ENCODE measurements at places on chromosomes 7 and 10.

DNA sequence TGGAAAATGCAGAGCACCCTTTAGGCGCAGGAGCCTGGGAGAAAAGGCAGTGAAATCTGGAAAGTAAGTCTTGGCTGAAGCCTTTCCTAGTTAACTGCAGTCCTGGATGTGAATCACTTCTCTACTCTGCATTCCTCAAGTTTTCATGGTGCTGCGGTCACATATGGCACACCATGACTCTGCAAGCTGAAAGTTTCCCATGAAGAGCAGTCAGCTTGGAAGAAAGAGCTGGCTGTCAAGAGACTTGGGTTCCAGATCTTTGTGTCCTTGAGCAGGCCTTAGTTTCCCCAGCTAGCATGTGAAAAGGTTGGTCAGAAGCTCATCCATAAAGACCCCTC, 548.3 kb downstream of the SORCS3 start:
- DNase-seq = no peak

- no peak for DNase-seq
Observed at GRCh38 chr7:80093349-80093748, 41.3 kb upstream of the GNAI1 start.

DNA sequence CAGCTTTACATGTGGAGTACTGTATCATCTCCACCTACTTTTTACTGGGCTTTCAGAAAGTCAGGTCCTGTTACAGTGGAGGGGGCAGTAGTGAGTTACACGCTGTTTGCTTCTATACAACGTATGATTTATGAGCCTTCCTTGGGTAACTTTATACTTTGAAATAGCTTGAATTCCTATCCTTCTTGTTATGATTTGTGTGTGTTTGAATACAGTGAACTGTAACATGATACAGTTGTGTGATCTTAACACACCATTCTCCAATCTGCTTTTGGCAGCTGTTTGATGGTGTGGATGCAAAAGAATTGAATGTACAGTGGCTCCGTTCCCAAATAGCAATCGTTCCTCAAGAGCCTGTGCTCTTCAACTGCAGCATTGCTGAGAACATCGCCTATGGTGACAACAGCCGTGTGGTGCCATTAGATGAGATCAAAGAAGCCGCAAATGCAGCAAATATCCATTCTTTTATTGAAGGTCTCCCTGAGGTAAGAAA, 41.7 kb downstream of the SP8 start:
- no peak for DNase-seq

- no peak for DNase-seq
Observed at GRCh38 chr10:100022403-100022802, 12.7 kb upstream of the DNMBP start.

GRCh38 chr10:49408519-49409306, 12.8 kb upstream of the DRGX start:
- DNase-seq = no peak

DNA sequence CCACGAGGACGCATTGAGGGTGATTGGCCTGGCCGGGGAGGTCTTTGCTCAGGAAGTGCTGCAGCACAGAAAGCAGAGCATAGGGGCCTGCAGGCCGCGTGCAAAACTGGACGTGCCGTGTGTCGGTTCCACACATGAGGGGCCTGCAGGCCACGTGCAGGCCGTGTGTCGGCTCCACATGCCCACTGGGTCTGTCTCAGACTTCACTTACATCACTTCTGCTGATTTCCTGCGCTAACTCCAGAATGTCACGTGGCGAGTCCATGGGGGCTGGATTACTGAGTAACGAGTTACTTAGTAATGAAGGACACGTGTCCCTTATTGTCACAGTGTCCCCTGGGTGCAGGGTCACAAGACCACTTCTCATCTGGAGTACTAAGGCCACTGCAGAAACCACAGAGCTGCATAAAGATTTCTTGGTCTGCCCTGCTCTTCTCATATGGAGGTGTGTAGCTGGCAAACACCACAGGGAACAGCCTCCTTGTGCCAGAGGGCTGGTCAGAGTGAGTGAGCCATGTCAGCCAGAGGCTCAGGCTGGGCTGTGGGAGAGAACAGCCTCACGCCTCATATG, 60.8 kb downstream of the GDI2 start:
- no peak for DNase-seq

DNA sequence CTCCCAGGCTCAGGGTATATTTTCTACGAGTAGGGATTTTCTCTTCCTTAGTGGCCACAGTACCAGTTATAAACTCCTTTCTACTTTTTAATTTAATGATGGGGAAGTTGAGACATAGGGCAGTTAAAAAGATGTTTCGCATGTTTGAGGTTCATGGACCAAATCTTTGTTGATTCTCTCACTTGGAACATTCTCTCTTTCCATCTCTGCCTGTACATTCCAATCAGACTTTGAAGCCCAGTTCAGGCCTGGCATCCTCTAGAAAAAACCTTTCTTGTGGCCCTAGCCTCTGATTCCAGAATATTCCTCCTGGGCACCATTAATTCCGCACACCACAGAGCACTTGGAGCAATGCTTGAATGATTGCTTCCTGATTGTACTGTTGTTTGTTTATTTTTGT, 18.5 kb downstream of the SLC13A4 start:
- no peak for DNase-seq

GRCh38 chr7:118288098-118288497, 63.6 kb downstream of the ANKRD7 start:
- DNase-seq = peak; percentile 34

GRCh38 chr10:124144536-124144935, 51.1 kb upstream of the CHST15 start:
- DNase-seq = no peak

- DNase-seq = no peak
Observed at GRCh38 chr10:114408968-114409444, 4.7 kb upstream of the AFAP1L2 start.

GRCh38 chr7:128887169-128888038, 23.1 kb downstream of the KCP start:
- DNase-seq = no peak

GRCh38 chr10:26977635-26978034, 116.9 kb upstream of the ABI1 start:
- no peak for DNase-seq

DNA sequence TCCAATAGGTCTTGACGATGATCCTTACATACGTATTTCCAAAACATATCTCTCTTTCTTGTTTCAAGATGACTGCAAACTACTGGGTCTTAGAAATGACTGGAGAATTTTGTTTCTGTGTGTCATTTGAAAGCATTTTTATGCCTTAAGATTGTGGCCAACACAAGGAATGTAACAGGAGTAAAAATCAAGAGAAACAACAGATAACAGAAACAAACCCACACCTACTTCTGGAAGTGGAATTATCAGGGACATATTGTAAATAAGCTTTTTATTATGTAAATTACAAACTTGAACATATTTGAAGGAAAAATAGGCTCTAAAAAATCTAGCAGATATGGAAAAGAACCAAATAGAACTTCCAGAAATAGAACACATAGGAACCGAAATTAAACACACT, 195.6 kb downstream of the CYP26A1 start:
- no peak for DNase-seq

GRCh38 chr7:96111405-96111804, 210.5 kb downstream of the SLC25A13 start:
- DNase-seq = no peak

GRCh38 chr7:70051726-70052125, 453.5 kb downstream of the AUTS2 start:
- no peak for DNase-seq

DNA sequence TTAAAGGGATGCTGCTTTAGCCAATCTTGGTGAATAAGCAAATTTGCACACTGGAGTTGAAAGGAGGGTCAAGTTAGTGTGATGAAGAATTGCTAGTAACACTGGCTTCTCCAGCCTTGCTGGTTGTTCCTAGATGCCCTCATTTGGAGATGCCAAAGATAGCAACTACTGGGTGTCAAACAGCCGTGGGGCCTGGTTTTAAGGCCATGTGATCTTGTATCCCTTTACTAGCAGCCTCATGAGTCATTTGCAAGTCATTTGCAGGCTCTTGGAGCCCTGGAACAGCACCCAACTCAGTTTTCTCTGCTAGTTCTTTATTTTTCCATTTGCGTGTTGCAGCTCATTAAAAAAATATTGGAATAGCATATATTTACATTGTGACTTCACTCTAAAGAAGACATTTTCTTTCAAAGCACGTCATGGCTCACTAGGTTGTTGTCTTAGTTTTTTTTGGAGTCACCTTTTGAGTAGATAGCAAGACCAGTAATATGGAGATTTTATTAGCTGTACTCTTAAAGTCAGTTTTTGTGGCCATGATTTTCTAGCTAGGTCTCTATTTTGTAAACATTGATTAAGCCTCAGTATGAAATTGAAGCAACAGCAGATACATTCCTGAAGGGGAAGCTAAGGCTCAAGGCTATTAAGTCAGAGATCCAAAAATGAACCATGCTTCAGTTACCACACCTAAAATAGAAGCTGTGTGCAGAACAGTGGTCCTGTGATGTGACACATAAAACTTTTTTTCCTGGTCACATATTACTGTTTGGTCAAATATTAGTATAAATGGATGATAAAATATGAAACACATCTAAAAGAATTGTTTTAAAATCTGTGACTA, 1.3 kb downstream of the LSMEM1 start:
- DNase-seq = no peak

GRCh38 chr7:34036051-34036920, 130.9 kb downstream of the BMPER start:
- no peak for DNase-seq

DNA sequence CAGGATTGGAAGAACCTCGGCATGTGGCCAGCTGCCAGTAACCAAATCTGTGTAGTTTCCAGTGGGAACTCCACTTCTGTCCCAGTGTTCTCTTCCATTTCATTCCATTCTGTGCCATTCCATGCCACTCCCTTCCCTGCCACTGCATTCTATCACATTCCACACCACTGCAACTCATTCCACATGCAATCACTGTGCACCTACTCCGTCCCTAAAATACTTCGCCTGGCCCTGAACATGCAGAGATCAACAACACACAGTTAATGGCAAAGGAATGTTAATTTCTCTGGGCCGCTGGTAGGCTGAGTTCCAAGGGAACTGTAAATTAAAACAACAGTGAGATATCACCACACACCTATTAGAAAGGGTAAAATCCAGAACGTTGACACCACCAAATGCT, 64.8 kb downstream of the AKR1B1 start:
- no peak for DNase-seq

DNA sequence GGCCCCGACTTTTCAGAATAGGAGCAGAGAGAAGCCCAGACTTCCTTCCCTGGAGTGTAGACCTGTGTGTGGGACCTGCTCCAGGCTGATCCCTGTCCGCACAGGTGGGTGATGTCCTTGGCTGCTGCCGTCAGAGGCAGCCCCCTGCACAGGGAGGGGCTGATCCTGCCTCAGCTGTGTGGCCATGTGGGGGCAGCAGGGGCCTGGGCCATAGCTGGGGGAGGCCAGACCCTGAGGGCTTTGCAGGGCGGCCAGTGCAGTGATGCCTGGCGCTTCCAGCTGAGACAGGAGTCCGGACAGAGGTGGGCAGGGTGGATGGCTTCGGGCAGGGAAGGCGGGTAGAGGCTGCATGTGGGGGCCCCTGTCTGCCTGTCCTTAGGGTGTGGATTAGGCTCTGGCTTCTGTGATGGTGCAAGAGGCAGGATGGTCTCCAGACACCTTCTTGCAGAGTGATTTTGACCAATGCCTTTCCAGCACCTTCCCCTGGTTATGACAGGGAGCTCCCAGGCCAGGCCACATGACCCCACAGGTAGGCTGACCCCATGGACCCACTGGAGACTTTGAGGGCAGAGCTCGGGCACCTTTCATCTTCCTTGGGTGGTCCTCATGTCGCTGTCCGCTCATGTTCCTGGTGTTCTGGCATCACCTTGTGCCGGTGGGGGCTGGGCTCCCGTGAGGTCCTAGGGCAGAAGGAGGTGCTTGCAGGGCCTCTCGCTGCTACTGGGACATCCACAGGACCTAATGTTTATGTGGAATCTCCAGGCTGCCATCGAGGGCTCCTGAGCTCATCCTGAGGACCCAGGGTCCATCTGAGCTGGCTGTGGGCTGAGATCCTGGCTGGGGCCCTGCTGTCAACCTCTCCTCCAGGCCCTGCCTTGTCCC, 141.5 kb downstream of the ADCY1 start:
- DNase-seq = no peak

DNA sequence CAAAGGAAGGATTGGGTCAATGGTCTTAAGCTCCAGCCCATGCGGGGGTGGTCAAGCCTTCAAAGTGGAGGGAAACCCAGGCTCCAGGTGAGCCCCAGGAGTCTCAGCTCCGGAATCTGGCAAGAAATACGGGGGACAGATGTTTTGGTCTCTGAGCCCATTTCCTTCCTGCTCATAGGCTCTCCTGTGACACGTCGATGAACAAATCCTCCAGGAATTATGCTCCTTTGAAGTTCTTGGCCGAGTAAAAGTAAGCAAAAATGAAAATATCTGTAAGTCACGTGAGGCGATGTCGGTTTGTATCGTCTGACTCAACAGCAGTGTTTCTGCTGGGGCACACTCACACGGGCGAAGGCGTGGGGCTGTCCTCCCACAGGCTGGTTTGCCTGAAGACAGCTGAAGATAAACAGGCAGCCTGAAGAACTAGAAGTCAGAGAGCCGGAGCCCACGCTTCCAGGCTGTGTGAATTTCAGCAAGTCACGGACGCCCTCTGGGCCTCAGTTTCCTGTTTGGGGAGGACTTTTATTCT, 52.6 kb upstream of the SMNDC1 start:
- DNase-seq = peak; percentile 63

- no peak for DNase-seq
Observed at GRCh38 chr10:7915923-7916536, 97.7 kb downstream of the TAF3 start.

DNA sequence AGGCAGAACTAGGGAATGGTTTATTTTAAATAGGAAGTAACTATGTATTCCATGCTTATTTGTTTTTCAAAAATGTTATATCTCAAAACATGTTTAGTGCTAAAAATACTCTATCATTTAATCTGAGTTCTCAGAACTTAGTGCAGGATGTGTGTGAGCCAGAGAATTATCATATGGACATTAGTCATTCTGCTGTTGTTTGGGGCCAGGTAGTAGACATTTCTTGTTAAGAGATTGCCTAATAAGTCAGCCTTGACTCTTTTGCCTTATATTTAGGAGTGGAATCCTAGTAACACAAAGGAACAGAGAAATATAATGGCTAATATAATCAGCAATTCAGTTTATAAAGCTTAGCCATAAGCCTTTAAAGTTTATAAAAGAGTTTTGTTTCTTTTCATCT, 149.8 kb downstream of the CCSER2 start:
- no peak for DNase-seq

DNA sequence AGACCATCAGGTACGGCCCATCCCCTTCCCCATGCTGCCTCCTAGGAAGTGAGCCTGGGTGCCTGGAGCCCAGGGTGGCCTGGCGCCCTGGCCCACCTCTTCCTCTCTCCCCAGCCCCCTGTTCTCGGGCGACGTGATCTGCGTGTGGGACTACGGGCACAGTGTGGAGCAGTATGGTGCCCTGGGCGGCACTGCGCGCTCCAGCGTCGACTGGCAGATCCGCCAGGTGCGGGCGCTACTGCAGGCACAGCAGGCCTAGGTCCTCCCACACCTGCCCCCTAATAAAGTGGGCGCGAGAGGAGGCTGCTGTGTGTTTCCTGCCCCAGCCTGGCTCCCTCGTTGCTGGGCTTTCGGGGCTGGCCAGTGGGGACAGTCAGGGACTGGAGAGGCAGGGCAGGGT, 17.0 kb downstream of the ASL start:
- DNase-seq = no peak
